CD8-positive, alpha-beta memory T cell (primary cell): ENCODE measurements at places on chromosomes 3 and 15. TPM values are rescaled to one million over a fixed set of nuclear protein-coding genes. Genes with fewer than 3 reads are reported as not detected.
A peak's percentile ranks its signal among the peaks of the same experiment; 100 is the strongest.

The POTEB gene
- not detected for total RNA-seq

The ANKRD34C gene
- total RNA-seq: not detected

The LMCD1 gene
- 2.6 TPM for total RNA-seq

The CFAP92 gene
- not detected for total RNA-seq

The EIF2B5 gene
- total RNA-seq: 83.9 TPM

DNA sequence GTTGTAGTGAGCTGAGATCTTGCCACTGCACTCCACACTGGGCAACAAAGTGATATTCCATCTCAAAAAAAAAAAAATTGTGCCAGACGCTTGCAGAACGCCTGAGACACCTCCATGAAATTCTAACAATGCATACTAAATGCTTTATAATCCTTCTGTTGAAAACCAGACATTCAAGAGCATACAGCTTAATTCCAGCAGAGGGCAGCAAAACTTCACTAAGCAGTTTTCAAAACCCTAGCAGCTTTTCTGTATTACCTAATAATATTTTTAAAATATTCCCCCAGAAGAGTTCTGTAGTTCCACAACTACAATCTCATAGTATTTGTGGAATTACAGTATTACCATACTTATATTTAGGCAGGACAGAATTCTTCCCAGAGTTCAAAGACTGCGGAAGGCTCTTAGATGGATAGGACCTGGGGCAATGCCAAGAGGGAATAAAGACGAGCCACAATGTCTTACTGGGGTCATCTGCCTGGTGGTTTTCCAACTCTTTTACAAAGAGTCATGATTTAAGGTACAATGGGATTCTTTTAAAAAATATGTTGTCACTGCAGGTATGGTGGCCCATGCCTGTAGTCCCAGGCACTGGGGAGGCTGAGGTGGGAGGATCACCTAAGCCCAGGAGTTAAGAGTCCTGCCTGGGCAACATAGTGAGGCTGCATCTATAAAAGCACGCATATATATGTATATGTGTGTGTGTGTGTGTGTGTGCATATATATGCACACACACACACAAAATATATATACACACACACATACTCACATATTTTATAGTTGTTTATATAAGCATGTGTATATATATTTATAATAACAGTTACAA, 19.6 kb upstream of the TASOR start:
- peaks cover 15% of the 10 kb centered on the region for H3K4me1 ChIP-seq
- peak; percentile 65 for DNase-seq
- H3K4me3 ChIP-seq: no peak overlapping the region

The PROK2 gene
- 0.28 TPM for total RNA-seq

DNA sequence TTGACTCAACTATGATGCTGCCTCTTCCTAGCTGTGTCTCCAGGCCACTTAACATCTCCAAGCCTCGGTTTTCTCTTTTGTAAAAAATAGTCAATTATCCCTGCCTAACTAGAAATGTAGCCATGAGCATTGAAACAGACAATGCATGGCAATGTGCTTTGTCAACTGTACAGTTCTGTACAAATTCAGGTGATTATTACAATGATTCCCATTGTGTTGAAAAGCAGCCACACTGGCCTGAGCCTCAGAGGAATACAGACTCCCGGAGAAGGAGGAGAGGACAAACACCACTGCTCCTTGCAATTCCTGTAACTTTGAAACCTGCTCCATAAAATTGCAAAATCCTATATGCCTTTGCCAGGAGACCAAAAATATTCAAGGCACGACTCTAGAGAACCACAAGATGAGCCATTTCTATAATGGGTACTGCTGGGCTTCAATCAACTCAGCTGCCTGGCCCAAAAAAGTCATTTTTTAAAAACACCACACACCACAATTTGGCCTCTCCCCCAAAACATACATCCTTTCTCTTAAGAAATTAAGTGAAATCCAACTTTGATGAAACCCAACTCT, 28.6 kb downstream of the DAPK2 start:
- H3K4me1 ChIP-seq: no peaks in the 10 kb centered on the region
- DNase-seq: no peak
- H3K4me3 ChIP-seq: no peak overlapping the region
- no peaks in the 10 kb centered on the region for H3K36me3 ChIP-seq

- H3K36me3 ChIP-seq: no peaks in the 10 kb centered on the region
- H3K4me3 ChIP-seq: no peak overlapping the region
- no peaks in the 10 kb centered on the region for H3K4me1 ChIP-seq
- H3K27ac ChIP-seq: no peak overlapping the region
Observed at GRCh38 chr3:37725842-37726241, 135.8 kb upstream of the CTDSPL start.

DNA sequence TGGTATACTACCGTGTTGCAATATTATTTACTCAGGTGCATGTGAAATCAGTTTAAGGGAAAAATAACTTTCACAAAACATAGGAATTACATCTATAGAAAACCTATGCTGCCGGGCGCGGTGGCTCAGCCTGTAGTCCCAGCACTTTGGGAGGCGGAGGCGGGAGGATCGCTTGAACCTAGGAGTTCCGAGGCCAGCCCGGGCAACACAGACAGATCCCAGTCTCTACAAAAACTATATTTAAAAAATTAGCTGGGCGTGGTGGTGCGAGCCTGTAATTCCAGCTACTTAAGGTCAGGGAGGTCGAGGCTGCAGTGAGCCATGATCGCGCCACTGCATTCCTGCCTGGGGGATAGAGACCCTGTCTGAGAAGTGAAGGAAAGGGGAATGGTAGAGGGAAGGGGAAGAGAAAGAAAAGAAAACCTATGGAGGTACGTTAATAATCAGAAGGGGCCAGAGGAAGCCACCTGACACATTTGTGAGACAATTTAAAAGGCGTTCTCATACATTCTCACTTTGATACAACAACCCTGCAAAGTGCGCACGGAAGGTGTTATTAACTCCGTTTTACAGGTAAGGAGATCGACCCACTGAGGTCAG, 456 bp upstream of the TMEM62 start:
- peaks cover 26% of the 10 kb centered on the region for H3K4me1 ChIP-seq
- H3K27ac ChIP-seq: peak overlapping the region; percentile 79
- H3K36me3 ChIP-seq: peaks cover 6% of the 10 kb centered on the region
- no peaks in the 10 kb centered on the region for H3K27me3 ChIP-seq

DNA sequence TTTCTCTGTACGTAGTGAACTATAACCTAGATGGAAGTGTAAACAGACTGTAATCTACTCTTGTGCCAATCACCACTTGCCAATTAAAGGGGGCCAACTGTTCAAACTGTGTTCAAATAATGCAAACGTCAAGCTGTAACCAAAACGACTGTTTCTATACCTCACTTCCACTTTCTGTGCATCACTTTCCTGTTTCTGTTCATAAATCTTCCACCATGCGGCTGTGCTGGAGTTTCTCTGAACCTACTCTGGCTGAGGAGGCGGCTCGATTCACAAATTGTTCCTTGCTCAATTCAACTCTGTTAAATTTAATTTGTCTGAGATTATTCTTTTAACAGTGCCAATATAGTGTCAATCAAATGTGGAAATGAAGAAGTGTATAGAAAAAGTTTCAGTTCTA, 206.7 kb upstream of the TBC1D5 start:
- H3K4me3 ChIP-seq: no peak overlapping the region
- no peak for DNase-seq
- no peaks in the 10 kb centered on the region for H3K4me1 ChIP-seq
- H3K27me3 ChIP-seq: no peaks in the 10 kb centered on the region

GRCh38 chr15:75149867-75150709, 51.6 kb upstream of the C15orf39 start:
- no peak for DNase-seq
- H3K27me3 ChIP-seq: no peaks in the 10 kb centered on the region
- H3K36me3 ChIP-seq: no peaks in the 10 kb centered on the region
- H3K4me1 ChIP-seq: no peaks in the 10 kb centered on the region

The STAB1 gene
- total RNA-seq: 7.6 TPM

DNA sequence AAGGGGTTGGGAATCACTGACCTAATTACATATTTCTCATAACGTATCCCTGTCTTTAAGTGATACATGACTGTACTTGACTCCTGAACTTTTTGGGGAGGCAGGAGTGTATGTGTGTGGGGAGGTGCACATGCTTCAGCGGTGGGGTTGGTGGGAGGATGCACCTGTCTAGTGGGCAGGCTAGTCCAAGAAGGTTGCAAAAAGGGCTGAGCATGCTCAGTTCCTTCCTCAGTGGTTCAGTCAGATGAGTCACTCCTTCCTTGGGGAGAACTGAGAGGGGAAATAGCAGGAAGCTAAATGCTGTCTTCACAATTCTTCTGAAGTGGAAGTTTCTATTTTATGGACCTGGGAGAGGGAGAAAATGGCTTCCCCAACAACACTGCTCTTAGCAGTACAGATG, 24.6 kb upstream of the AP4E1 start:
- H3K4me1 ChIP-seq: peaks cover 14% of the 10 kb centered on the region
- H3K27ac ChIP-seq: no peak overlapping the region
- H3K36me3 ChIP-seq: no peaks in the 10 kb centered on the region
- no peaks in the 10 kb centered on the region for H3K27me3 ChIP-seq
- no peak for DNase-seq
- H3K4me3 ChIP-seq: no peak overlapping the region

DNA sequence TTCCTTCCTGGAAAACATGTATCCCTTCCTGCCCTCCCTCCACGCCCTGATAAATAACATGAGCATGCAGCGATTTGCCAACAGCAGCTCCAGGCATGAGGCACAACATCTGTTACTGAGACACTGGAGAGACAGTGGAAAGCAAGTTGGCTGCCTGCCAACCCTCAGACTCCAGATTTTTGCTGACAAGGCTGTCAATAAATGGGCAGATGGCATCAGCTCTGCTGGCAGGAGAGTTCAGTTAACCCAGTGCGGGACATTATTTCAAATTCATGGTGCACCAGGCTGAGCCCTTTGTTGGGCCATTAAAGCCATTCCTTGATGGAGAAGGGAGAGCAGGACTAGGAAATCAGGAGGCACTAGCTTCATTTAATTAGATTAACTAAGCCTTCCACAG, 293.3 kb downstream of the MEX3B start:
- no peak overlapping the region for H3K27ac ChIP-seq
- no peaks in the 10 kb centered on the region for H3K4me1 ChIP-seq
- no peak overlapping the region for H3K4me3 ChIP-seq

The CACNA2D2 gene
- 0.73 TPM for total RNA-seq

DNA sequence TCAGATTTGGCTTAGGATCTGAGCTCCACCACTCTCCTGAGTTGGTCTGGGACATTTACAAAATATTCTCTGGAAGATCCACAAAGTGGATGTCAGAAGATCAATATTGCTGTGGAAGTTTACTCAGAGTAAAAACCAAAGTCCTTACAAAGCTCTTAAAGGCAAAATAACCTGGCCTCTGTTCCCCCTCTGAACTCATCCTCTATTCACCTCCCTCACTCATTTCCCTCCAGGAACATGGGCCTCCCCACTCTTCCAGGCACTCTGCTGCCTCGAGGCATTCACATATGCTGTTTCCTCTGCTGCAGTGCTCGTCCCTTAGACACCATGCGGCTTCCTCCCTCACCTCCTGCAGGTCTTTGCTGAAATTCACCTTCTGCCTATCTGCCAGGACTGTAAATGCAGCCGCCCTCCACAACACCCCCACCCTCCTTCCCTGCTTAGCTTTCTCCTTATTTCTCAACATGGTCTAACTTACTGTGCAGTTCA, 19.1 kb upstream of the CCDC174 start:
- no peaks in the 10 kb centered on the region for H3K36me3 ChIP-seq
- H3K27me3 ChIP-seq: no peaks in the 10 kb centered on the region
- no peak for DNase-seq
- no peak overlapping the region for H3K4me3 ChIP-seq
- H3K4me1 ChIP-seq: no peaks in the 10 kb centered on the region

The SPPL2A gene
- 105 TPM for total RNA-seq

GRCh38 chr3:142724682-142725356, 985 bp downstream of the TRPC1 start:
- peak; percentile 30 for DNase-seq
- H3K27me3 ChIP-seq: no peaks in the 10 kb centered on the region

- H3K36me3 ChIP-seq: no peaks in the 10 kb centered on the region
- no peaks in the 10 kb centered on the region for H3K4me1 ChIP-seq
- H3K27ac ChIP-seq: no peak overlapping the region
- no peak overlapping the region for H3K4me3 ChIP-seq
- DNase-seq: peak; percentile 32
Observed at GRCh38 chr3:151156618-151157216, 46.3 kb downstream of the GPR171 start.
